Panc1 (cell line): ENCODE measurements at places on chromosomes 13 and 19.
A peak's percentile ranks its signal among the peaks of the same experiment; 100 is the strongest.

- no peak for DNase-seq
Observed at GRCh38 chr19:48501494-48502349, 9.9 kb downstream of the LMTK3 start.

GRCh38 chr13:51559946-51560735 is 24.1 kb upstream of the WDFY2 start:
- no peak for DNase-seq

- DNase-seq: no peak
Observed at GRCh38 chr13:32159137-32159869, 127.7 kb downstream of the FRY start.

GRCh38 chr13:66691149-66691548 is 539.0 kb downstream of the PCDH9 start:
- DNase-seq: no peak

DNA sequence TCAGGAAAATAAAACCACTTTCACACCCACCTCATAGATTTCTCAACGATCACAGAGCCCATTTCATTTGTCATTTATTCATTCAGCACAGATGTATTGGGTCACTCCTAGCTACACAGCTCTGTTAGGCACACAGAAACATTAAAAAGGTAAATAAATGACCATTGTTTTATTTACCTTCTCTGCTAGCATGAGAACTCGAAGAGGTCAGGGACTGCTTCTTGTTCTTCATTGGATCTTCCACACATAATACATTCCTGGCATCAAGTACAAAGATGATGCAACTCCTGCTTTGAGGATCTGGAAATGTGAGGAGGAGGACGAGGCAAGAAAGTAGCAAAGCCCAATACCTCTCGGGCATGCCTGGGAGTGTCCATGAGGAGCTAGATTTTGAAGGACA is 168.1 kb downstream of the RBM26 start:
- DNase-seq: no peak

DNA sequence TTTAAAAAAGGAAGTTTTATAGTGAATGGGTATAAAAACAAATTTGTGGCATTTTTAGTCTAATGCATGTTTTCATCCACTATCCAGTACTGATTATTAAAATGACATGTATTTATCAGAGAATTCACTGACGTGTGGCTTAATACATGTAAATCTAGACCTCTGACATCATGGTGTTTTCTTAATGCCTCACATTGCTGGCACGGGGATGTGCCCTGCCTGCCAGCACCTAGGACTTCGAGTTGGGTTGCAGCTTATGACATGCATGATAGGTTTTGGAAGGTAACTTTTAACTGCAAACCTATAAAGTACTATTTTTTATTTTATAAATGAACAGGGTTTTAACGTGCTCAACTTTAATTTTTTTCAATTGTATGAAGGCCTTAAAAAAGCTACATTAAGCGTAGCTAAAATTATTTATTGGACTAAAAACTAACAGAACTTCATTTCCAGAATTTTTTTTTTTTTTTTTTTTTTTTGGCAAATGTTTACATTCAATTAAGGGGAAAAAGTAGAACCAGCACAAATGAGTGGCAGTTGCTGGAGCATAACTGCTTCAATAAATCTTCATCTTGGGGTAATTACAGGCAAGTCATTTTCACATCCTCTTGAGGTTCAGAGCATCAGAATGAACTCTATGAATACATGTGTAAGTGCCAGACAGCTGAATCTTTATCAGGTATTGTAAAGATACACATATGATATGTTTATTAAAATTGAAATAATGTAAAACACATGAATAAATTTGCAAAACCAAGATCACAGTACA is 16.3 kb downstream of the METTL21C start:
- DNase-seq: no peak

DNA sequence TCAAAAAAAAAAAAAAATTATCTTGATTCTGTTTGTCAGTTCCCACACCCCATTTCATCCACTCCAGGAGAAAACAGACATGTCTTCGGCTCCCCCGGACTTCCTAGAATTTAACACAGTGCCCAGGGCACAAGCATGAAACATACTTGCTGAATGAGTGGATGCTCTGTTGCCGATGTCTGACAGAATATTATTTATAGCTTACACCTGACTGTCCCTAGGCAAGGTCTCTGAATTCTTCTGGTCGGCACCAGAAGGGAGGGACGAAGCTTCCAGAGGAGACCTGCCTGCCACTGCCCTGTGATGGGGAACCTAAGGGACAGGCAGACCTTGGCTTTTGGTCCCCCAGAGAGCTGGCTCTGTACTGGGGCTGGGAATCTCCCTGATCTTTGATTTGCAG is 43.9 kb upstream of the PEG3 start:
- no peak for DNase-seq

DNA sequence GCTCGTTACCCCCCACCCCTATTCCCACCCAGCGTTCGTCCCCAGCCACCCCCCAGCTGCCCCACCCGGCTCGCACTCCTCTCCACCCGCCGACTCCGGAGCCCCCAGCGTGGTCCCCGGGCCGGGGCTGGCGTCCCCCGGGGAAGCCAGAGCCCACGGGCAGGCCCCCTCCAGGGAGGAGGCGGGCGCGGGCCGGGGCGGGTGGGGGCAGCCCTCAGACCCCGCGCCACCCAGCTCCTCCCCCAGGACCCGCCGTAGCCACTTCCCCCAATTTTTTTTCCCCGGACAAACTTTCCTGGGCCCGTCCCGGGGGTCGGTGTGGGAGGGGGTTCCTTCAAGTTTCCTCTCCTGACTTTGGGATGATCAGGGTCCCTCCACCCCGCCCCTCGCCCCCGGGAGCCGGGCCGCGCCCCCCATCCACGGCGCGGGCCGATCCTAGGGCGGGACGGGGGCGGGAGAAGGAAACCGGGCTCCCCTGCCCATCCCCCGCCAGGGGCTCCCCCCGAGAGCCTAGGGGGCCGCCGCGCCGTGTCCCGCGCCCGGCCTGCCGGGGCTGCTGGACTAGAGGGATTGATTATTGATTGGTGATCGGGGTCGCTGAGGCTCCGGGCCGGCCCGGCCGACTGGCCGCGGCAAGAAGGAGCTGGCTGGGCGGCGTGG is 927 bp upstream of the TSHZ3 start:
- no peak for DNase-seq

- no peak for DNase-seq
Observed at GRCh38 chr13:39469676-39470075, 133.3 kb downstream of the LHFPL6 start.

DNA sequence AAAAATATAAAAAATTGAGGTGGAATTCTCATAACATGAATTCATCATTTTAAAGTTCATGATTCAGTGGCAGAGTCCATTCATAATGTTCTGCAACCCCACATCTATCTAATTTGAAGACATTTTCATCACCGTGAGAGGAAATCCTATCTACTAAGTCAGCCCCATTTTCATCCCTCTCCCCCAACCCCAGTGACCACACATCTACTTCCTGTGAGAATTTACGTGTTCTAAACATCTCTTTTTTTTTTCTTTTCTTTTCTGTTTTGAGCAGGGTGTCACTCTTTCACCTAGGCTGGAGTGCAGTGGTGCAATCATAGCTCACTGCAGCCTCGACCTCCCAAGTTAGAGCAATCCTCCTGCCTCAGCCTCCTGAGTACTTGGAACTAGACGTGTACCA is 17.5 kb downstream of the ATCAY start:
- DNase-seq: no peak

DNA sequence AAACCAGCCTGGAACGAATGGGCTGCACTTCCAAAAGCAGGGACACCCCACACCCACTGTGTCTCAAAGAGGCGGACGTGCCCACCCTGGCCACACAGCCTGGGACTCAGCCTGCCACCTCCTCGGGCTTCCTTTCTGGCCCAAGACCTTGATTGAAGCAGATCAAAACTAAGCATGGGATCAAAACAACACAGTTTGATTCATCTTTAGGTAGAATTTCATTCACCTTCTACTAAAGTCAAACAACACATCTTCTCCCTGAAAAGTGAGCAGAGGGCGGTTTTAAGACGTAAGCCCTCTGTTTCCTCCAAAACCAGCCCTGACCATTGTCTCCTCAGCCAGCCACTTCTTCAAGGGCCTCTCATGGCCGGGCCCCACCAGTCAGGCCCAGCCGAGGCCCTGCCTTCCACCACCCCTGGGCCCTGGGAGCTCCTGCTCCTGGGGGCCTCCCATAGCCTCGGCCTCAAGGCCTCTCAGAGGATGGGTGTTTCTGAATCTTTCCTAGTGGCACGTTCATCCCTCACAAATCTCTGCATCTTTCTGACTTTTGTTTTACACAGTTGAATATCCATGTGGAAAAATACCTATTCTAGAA is 6.3 kb upstream of the F10 start:
- no peak for DNase-seq

- DNase-seq: no peak
Observed at GRCh38 chr13:30355384-30355699, 48.0 kb upstream of the KATNAL1 start.

- no peak for DNase-seq
Observed at GRCh38 chr13:51063909-51064308, 47.2 kb downstream of the C13orf42 start.

GRCh38 chr19:53947624-53948023 is 15.1 kb upstream of the CACNG8 start:
- no peak for DNase-seq

GRCh38 chr19:29612121-29612520 is 6.0 kb downstream of the POP4 start:
- no peak for DNase-seq

- peak; percentile 96 for DNase-seq
Observed at GRCh38 chr19:1747285-1748114, 5.8 kb upstream of the ONECUT3 start.

DNA sequence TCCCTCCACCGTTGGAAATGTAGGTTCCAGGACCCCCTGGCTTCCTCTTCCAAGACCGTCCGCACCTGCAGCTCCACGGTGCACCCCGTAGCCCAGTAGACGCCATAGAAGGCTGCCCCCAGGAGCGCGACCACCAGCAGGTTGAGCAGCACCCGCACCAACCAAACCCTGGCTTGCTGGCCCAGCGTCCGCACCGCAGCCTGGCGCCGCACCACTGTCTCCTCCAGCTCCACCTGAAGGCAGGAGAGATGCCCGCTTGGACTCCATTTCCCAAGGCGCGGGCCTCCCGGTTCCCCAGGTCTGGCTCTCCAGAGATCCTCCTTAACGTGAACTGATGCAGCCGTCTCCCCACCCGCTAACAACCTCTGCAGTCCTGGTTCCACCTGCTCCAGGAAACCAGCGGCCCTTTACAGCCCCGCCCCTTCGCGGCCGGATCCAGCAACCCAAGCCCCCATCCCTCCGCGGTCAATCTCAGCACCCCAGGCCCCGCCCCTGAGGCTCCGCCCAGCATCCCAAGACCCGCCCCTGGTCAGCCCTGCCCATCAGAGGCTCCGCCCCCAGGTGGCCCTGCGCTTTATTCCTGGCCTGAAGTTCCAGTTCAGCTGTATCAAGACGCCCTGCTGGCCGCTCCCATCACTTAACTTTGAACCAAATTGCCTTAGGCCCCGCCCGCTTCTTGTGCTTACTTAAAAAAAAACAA is 5.0 kb upstream of the LENG1 start:
- no peak for DNase-seq

DNA sequence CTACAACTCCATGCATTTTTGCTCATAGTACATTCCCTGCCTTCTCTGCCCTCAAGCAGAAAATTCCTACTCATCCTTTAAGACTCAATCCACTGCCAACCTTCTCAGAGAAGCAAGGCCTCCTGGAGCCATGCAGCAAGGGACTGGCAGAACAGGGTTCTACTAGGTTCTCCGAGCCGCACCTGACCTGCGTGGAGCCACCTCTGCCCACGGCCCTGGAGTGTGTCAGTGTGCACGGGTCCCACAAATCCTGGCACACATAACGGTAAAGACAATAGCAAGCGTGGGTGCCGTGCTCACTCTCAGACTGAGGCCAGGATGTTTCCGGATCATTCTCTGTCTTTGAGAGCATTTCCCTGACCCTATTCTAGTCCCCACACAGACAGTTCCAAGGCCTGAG is 30.0 kb downstream of the SOX1 start:
- DNase-seq: no peak

GRCh38 chr13:101611491-101612475 is 159.3 kb downstream of the ITGBL1 start:
- DNase-seq: no peak

DNA sequence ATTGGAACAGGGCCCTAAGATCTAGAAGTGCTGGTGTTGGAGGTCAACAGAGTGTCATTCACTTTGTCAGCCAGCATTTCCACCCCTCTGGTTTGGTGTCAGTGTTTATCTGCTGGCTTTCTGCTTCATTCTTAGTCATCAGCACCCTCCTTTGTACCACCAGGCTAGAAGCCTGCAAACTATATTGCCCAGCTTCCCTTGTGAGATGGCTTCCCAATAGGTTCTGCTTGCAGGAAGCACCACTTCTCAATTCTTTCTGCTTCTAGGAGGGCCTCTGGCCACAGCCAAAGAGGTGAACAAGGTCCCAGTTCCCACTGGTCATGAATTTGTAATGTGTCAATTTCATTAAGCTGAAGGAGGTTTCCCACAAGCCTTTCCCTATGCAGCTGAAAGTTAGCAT is 36.4 kb upstream of the CALM3 start:
- no peak for DNase-seq

DNA sequence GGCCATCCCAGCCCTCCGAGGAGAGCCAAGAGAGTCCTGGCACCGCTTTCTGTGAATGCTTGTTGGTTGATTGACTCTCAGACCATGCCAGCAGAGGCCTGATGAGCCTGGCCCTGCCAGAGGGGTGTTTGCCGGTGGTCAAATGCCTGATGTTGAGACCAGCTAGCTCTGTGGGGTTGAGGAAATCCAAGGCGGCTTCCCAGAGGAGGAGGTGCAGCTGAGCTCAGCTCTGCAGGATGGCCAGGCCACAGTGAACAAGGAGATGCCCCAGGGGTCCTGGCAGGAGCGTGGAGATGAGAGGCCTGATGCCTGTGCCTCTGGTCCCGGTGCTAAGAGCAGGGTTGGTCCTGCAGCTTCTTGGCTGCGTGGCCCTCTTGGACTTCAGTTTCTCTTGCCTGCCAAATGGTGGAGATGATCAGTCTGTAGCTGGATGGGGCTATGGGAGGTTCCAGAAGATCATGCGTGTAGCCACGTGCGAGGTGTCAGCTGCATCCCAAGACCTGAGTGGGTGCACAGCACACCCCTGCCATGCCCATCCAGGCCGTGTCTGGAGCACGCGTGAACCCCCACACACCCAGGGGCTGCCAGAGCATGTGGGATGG is 16.8 kb downstream of the NFIC start:
- DNase-seq: no peak

DNA sequence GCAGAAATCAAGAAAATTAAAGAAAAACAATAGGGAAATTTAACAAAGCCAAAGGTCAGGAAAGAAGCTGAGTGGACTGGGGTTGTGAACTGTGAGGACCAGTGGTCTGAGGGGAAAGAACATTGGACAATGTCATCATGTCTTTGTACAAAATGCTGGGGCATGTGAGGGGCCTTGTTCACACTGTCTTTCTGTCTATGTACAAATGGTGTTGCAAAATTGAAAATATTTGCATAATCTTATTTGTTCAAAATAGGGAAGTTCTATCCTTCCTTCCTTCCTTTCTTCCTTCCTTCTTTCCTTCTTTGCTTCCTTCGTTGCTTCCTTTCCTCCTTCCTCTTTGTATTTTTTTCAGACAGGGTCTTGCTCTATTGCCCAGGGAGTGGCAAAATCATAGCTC is 79.2 kb upstream of the SCEL start:
- no peak for DNase-seq

GRCh38 chr13:103497404-103497803 is 431.2 kb upstream of the SLC10A2 start:
- DNase-seq: no peak

- no peak for DNase-seq
Observed at GRCh38 chr19:3163230-3163886, 15.2 kb upstream of the S1PR4 start.
